ENCODE measurements at places on chromosomes 3 and 15.

DNA sequence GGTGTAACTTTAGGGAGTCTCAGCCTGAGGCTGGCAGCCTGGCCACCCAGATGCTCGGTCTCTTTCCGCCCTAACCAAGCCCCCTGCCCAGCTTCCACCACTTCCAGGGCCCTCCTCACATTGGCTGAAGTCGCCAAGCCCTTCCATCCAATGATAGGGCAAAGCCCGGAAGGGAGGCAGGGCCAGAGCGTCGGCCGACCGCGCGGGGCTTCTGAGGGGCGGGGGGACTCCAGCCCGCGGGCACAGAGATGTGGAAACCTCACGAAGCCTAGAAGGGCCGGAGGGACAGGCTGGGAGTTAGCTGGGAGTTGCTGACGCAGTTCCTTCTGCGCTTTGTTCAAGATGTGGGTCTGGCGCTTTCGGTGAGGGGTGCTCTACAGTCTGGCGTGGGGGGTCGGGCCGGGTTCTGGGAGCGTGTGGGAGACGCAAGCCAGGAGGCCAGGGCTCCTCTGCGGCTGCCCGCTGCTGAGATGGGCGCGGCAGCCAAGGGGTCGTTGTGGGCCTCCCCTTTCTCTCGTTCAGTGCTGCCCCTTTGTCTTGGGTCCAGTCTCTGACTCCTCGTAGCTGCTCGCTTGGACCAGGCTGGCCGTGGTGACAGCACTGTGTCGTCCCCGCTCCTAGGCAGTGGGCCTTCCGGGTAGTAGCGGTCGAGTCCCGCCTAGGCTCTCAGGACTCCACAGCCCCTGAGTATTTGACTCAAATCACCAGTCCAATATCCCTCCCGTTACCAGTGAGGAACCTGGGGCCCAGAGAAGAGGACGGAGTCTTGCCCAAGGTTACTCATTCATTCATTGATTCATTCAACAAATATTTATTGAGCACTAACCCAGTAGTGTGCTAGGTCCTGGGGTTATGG is at the start of gene ZNF660:
Gene ZNF660 (plus strand): TSS at position 319 of the 856 bp plus-strand sequence. CDS start 9,230 bp downstream, outside the sequence.
- H3K36me3 ChIP-seq: no peaks in the 10 kb centered on the region
- H3K4me1 ChIP-seq: no peaks in the 10 kb centered on the region
- H3K27me3 ChIP-seq: no peaks in the 10 kb centered on the region
- H3K4me3 ChIP-seq: peak within 1 kb of the TSS; percentile 29
- H3K27ac ChIP-seq: no peak within 1 kb of the TSS
- no peak for DNase-seq

DNA sequence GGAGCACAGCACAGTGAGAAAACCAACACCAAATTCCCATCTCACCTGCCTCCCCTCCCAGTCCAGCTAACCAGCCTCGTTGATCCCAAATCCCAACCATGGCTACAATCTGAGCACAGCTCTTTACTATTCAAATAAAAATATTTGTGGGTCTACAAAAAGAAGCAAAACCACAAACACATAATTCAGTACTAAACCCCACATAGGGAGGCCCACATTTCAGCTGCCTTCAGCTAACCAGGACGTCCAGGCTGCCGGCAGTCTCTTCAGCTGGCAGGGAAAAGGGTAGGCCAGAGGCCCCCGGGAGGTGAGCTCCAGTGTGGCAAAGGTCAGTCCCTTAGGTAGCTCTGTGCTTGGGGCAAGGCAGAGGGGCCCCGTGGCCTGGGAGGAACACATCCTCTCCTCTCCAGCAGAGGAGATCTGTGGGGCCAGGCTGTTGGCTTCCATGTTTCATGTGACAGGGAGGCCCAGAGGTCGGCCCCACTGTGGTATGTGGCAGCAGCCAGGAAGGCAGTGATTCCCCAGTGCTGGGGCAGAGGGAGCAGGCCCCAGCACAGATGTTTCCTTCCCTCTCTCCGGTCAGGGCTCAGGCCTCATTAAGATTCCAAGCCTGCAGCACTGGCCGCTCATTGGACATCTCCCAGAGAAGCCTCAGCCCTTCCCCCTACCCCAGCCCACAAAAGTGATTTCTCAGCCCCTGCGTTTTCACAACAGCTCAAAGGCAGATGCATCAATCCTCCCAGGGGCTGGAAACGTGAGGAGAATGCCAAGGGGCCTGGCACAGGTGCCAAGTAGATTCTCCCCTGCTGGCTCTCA is 381.4 kb downstream of the NTRK3 start:
- H3K27ac ChIP-seq: no peak overlapping the region
- H3K36me3 ChIP-seq: no peaks in the 10 kb centered on the region
- H3K4me1 ChIP-seq: no peaks in the 10 kb centered on the region
- no peak for DNase-seq

GRCh38 chr3:65927576-65927975 is 111.1 kb downstream of the MAGI1 start:
- H3K27me3 ChIP-seq: no peaks in the 10 kb centered on the region
- H3K27ac ChIP-seq: no peak overlapping the region
- no peak overlapping the region for H3K4me3 ChIP-seq
- no peaks in the 10 kb centered on the region for H3K36me3 ChIP-seq
- no peak for DNase-seq

DNA sequence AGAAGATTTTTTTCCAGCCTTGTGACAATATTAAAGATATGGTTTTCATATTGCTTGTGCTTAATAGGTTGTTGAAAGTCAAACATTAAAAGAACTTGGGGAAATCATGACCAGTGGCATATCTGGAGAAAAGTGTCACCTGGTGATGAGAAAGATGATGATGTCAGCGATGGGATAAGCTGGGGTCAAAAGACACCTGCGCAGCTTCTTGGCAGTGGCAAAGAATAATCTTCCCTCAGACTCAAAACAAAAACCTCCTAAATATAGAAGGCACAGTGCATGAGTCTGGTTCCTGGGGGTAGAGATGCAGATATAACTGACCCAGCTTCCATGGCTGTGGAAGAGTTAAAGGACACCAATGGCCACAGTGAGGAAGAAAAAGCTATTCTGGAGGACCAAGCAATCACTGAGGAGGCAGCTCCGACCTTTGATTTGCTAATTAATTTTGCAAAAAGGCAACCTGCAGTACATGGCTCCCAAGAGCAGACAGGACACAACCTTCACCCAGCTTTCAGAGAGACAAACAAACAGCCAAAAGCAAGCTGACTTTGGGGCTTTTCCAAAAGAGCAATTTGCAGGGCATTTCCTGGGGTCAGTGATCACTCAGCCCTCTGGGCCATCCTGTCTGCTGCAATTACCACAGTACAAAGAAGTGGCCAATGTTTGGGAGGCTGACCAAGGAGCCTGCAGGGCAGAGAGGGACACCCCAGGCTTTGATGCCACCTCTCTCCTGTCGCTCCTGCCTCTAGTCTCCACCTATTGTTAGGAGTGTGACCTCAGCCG is 17.6 kb upstream of the SEMA5B start:
- H3K4me3 ChIP-seq: no peak overlapping the region
- H3K36me3 ChIP-seq: no peaks in the 10 kb centered on the region
- H3K4me1 ChIP-seq: peaks cover 14% of the 10 kb centered on the region
- DNase-seq: peak; percentile 61
- no peaks in the 10 kb centered on the region for H3K27me3 ChIP-seq
- peak overlapping the region; percentile 24 for H3K27ac ChIP-seq

- no peak for DNase-seq
- H3K4me1 ChIP-seq: peaks cover 6% of the 10 kb centered on the region
- peak overlapping the region; percentile 91 for H3K4me3 ChIP-seq
- peaks cover 26% of the 10 kb centered on the region for H3K36me3 ChIP-seq
These were observed 2.3 kb downstream of the RPLP1 start for GRCh38 chr15:69454953-69455352.

GRCh38 chr3:123385001-123385401 is 63.9 kb downstream of the ADCY5 start:
- no peaks in the 10 kb centered on the region for H3K4me1 ChIP-seq
- no peak for DNase-seq
- H3K36me3 ChIP-seq: no peaks in the 10 kb centered on the region
- no peaks in the 10 kb centered on the region for H3K27me3 ChIP-seq
- no peak overlapping the region for H3K4me3 ChIP-seq

DNA sequence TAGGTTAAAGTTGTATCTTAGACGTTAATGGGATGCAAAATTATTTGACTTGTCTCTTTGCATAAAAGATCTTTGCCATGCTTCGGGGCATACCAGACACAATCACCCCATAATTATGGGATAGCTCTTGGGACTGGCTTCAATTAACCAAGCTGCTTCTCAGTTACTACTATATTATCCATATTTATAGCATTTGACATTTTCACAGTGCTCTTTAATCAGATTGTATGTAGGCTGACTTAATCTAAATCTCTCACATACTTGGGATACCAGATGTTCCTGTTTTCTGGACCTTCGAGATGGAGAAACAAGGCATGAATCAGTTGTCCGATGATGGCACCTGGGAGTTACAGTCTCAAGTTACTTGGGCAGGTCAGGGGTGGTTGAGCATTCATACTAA is 27.2 kb upstream of the ABHD17C start:
- no peaks in the 10 kb centered on the region for H3K36me3 ChIP-seq
- no peaks in the 10 kb centered on the region for H3K4me1 ChIP-seq
- no peak overlapping the region for H3K4me3 ChIP-seq
- DNase-seq: no peak

- no peak for DNase-seq
- no peaks in the 10 kb centered on the region for H3K27me3 ChIP-seq
- H3K27ac ChIP-seq: no peak overlapping the region
- no peaks in the 10 kb centered on the region for H3K36me3 ChIP-seq
These were observed 319.4 kb upstream of the RASGRP1 start for GRCh38 chr15:38883987-38884386.

DNA sequence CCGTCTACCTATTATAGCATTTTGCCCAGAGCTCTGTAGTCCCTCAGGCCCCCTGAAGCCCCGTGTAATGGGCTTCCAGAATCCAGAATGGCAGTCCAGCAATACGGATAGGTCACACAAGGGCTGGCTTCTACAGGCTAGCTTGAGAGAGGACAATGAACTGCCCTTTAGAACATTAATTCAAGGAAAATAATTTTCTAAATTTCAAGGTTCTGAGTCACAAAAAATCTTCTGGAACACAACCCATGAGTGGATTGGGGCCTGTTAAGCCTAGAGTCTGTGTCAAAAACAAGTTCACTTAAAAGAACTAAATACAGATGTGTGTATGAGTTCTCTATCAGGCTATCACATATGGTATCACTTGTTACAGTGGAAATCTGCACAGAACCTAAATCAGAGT is 28.8 kb downstream of the DCP1A start:
- H3K27me3 ChIP-seq: no peaks in the 10 kb centered on the region
- no peaks in the 10 kb centered on the region for H3K36me3 ChIP-seq
- H3K27ac ChIP-seq: no peak overlapping the region
- no peak for DNase-seq

DNA sequence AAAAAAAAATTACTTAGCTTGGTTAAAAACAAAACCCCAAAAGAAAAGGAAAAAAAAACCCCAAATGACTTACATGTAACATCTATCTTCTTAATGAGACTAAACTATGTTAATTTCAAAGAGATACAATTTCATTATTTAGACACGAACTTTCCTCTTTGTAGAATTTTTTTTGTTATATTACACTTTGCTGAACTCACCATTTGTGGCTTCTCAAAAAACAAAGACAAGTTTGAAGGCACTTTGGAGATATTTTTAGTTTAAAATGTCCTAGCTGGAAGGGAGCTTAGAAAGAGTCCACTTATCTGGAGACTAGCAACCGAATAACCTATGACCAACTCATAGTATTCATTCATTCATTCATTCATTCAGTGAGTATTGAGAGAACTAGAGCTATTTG is 301.7 kb upstream of the ROPN1 start:
- no peaks in the 10 kb centered on the region for H3K27me3 ChIP-seq

DNA sequence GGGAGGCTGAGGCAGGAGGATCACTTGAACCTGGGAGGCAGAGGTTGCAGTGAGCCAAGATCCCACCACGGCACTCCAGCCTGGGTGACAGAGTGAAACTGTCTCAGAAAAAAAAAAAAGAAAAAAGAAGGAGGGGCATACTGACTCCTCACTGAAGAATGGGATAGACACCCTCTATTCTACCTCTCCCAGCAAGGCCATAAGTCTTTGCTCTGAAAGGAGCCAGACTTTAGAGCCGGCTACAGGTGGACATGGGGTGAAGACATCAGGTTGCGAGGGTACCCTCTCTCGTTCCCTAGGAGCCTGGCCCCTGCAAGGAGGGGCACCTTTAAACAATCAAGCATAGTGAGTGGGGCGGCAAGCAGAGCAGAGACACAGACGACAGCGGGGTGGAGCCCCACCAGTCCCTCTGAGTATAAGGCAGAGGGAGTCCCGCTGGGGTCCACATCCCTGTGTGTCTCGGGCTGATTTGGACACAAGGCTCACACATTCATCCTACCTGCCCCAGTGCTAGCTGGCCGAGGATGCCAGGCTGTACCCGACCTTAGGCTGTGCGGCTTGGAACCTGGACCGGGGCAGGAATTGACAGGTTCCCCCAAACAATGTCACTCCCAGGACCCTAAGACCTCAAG is 1.1 kb downstream of the GRAMD2A start:
- no peak for DNase-seq
- peaks cover 3% of the 10 kb centered on the region for H3K36me3 ChIP-seq
- H3K27ac ChIP-seq: no peak overlapping the region
- H3K4me3 ChIP-seq: no peak overlapping the region
- 0 out of 2 replicates have a peak, but pooled peaks cover 4% of the 10 kb centered on the region for H3K27me3 ChIP-seq

- no peaks in the 10 kb centered on the region for H3K27me3 ChIP-seq
- 0 out of 2 replicates have a peak, but pooled peaks cover 6% of the 10 kb centered on the region for H3K4me1 ChIP-seq
- H3K27ac ChIP-seq: no peak overlapping the region
- H3K4me3 ChIP-seq: no peak overlapping the region
These were observed 35.7 kb upstream of the PHLDB2 start for GRCh38 chr3:111823341-111823855.

DNA sequence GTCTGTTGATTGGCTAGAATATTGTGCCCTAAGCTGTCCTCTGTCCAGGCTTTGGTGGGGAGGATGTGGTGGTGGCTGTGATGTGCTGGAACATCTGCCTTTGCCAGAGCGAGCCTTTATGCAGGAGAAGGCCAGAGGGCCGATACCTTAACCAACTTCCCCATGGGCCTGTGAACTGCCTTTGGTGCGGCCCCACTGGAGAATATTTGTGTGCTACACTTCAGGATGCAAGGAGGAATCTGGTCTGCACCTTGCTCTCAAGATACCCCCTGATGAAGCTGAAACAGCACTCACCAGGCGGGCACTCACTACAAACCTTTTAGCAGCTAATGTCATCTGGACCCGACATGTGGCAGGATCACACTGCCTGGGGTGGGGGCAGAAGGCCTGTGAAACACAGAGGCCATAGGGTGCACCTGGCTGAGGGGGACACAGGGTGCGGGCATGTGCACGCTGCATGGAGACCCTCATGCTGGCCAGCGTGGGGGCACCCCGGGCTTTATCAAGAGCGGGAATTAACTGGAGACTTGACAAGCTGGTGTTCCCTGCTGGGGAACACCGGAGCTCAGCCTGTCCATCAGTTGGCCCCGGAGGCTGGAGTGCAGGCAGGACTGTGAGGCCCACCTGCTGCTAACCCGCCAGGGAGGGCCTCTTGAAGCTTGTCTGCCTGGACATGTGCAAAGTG is 16.4 kb downstream of the PRR23E start:
- H3K27ac ChIP-seq: no peak overlapping the region
- H3K4me3 ChIP-seq: no peak overlapping the region
- no peaks in the 10 kb centered on the region for H3K27me3 ChIP-seq
- H3K36me3 ChIP-seq: no peaks in the 10 kb centered on the region
- no peak for DNase-seq

GRCh38 chr15:95826412-95827195 is 503.9 kb upstream of the NR2F2 start:
- no peaks in the 10 kb centered on the region for H3K27me3 ChIP-seq
- H3K4me1 ChIP-seq: no peaks in the 10 kb centered on the region
- peak; percentile 46 for DNase-seq
- H3K4me3 ChIP-seq: no peak overlapping the region

Measured in MM.1S (cell line).